ENCODE measurements at places on chromosomes 3 and 15. TPM values are rescaled to one million over a fixed set of nuclear protein-coding genes. Genes with fewer than 3 reads are reported as not detected.

GRCh38 chr15:99481951-99482230 is 83.9 kb upstream of the MEF2A start:
- DNase-seq, result no peak

DNA sequence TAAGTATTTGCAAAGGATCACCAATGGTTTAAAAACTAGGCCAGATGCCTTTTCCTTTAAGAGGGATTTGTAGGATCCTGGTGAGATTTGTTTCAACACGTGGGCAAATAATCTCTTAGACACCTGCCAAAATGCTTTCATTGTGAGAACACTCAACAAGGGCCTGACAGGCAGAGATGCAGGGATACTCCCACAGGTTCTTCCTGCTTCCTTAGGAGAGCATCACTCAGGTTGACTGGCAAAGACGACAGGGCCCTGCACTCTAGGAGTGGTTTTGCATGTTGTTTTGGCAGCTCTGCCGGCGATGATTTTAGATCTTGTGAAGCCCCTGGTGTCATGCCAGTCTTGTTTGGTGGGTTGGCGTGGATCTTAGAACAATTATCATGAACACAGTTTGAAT is 184.5 kb downstream of the NR1D2 start:
- DNase-seq, result no peak

DNA sequence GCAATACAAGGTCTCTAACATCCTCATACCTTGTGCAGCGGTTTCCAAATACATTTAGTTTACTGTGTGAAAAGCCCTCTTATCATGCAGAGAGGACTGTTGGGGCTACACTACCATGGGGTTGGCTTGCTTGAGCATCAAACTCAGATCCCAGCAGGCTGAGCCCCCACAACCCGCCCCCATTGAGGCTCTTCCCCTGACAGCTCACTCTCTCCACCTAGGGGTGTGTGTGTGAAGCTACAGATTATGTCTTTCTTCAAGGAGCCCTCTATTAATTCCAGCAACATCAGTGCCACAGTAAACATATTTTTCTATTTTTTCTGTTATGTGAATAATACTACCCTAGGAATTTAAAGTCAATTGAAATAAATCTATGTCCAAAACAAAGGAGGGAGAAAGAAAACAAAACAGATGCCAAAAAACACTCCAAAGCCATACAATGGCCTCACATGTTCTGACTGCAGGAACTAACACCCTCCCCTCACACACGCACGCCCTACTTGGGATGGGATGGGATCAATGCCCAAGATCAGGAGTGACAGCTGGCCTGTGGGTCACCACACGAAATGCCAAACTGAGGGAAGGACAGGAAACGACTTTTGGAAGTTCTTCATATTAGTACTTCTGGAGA is 14.7 kb downstream of the TM4SF4 start:
- DNase-seq, result peak; percentile 52

DNA sequence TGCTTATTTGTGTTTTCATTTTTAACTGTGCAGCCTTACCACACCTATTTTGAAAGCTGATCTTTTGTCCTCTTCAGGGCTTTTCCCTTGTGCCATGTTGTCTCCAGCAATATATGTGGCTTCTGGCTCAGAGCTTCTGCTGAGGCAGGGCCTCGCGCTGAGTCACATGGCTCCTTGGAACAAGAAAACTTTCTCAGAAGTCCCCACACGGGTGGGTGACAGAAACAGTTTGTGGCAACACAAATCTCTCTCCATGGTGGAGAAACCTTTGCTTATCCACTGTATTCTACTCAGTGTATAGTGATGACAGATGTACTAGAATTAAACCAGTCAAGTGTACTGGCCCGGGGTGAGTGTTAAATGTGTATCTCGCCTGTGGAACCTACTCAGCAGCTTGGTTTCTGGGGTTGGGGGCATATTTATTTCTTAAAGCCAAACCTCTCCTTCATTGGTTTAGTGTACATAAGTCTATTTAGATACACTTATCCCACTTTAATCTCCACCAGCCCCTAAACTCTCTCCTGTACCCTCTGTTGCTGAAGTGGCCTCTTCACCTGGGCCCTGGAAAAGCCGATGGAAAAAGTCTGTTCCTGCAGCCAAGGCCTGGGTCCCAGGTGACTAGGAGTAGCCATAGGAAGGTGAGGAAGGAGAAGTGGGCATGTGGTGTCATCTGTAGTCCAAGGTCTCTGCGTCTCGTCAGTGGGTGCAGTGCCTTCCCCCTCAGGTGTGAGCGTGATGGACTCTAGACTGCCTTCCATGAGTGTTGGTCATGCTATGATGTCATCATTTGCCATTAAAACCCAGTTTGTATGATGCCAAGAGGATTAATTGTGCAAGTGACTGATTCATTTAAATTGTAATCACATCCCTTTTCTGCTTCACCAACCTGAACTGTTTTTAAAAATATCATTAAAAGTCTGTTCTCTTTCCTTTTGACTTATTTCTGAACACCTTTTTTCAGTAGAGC is 3.2 kb upstream of the FBXL22 start:
- no peak for DNase-seq

GRCh38 chr3:171126478-171127209 is 100.1 kb upstream of the SLC2A2 start:
- no peak for DNase-seq

DNA sequence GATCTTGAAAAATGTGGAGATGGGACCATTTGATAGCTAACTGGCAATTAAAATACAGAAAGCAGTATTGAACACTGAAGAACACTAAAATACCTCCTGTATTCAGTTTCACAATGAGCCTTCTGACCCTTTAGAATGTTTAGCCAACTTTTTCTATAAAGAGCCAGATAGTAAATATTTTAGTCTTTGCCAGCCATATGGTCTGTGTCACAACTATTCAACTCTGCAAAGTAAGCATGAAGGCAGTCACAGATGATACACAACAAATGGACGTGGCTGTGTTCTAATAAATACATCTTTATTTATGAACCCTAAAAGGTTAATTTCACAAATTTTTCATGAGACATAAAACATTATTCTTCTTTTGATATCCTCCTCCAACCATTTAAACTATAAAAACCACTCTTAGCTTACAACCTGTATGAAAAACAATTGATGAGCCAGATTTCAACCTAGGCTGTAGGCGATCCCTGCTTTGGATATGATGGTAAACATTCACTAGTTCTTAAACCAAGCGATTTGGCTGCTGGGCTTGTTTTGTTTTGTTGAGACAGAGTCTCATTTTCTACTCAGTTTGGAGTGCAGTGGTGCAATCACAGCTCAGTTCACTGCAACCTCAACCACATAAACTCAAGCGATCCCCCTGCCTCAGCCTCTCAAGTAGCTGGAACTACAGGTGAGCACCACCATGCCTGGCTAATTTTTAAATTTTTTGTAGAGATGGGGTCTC is 13.6 kb upstream of the CSPG5 start:
- DNase-seq, result no peak

- DNase-seq, result peak; percentile 74
Measured at GRCh38 chr3:129315223-129315997, 36.7 kb downstream of the HMCES start.

GRCh38 chr15:25971053-25971452 is 107.9 kb upstream of the ATP10A start:
- no peak for DNase-seq

- no peak for DNase-seq
Measured at GRCh38 chr15:48486228-48486627, 155.0 kb downstream of the DUT start.

- DNase-seq, result no peak
Measured at GRCh38 chr3:126959921-126960603, 22.9 kb upstream of the PLXNA1 start.

DNA sequence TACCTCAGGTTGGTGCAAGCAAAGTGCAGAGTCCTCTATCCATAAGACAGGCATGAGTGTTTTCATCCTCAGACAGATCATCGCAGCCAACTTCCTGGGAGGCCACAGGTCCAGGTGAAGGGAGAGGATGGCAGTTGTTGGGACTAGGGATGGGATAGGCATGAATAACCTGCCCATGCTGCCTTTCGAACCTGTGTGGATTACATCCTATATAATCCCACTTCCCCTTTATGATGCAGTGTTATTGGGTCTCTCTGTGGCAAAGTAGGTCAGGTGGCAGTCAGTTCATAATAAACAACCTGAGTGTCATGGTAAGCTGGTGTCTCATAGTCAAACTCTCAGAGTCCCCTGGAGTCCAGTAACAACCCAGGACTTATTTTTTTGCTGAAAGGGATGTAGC is 40.4 kb downstream of the CCR3 start:
- no peak for DNase-seq

DNA sequence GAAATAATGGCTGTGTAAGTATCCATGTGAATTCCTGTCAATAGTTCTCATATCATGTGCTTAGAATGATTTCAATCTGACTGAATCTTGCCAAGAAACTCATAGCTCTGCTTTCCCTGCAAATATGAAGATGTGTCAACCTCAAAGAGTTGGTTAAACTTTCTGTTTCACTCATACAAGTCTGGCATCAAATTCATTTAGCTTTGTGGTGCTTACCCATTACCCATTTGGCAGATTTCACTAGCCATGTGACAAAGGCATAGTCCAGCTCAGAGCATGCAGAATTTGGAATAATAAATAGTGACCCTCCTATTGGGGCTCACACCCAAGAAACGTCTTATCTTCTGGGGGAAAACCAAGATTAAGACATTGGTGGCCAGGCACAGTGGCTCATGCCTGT is 256.6 kb upstream of the TPRG1 start:
- no peak for DNase-seq

DNA sequence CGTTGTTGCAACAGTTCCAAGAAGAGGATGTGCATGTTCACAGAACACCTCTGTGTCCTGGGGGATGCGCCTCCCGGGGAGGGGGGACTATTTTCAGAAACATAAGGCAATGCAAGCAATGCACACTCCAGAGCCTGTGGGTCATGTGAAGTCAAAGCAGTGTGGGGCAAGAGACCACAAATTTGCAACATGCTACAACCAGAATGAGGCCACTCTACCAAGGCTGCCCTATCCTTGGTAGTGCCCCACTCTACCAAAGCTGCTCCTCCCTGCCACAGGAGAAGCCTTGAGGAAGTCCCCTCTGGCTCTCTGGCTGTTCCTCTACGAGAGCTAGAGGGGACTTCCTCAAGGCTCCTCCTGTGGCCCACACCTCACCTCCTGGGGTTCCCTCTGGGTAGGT is 8.4 kb upstream of the NR2C2 start:
- DNase-seq, result no peak

DNA sequence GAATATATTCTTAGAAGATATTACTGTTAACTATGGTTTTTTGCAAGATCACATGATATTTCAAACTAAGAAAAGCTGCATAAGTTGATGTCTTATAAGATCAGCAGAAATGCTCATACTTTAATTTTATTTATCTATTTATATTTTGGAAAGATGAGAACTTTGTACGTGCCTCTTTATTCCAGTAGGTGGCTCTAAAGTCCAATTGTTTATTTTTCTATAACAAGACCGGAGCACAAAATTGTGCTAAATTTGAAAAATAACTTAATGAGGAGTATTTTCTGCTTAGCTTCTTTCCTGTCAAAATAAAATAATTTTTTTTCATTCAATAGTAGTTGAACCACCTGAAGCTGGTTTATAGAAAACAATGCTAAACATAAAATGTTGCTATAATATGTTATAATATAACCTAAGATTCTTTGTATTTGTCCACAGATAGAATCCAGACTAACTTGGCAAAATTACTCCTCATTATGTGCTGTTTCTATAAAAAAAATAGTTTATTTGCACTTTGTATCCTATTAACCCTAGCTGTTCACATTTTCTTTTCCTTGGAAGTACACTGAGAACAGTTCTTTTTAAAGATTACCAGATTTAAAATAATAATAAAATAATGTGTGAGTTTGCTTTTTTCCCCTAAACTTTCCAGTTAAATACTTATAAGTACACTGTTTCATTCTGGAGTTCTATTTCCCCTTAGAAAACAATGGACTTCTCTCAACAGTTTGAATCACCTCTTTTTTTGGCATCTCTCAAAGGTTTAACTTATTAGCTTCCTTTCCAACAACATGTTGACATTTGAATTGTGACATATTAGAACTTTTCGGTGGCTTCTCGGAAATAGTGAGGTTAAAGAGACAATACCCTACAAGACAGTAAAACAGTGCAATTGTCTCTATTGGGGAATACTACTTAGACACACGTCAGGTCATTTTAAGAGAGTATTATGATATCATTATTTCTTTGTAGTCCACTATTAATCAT is 530.0 kb downstream of the MECOM start:
- DNase-seq, result no peak

- no peak for DNase-seq
Measured at GRCh38 chr15:57358571-57358970, 17.7 kb upstream of the CGNL1 start.

- no peak for DNase-seq
Measured at GRCh38 chr3:72657666-72658065, 190.6 kb downstream of the SHQ1 start.

DNA sequence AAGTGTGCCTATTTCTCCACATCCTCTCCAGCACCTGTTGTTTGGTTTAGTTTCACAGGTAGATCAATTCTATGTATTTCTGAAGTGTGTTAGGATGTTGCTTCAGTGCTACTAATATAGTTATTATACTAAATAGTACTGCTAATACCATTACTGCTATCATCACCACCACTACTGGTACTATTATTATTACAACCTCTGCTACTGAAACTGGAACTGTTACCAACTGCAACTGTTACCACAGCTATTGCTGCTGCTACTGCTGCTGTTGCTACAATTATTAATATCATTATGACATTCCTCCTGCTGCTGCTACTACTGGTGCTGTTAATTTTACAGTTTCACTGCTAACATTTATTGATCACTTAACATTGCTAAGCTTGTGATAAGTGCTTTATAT is 8.3 kb upstream of the LMOD3 start:
- no peak for DNase-seq

GRCh38 chr3:139213936-139214335 is 129.9 kb upstream of the MRPS22 start:
- no peak for DNase-seq

- DNase-seq, result no peak
Measured at GRCh38 chr3:119243712-119244111, 3.0 kb upstream of the B4GALT4 start.

DNA sequence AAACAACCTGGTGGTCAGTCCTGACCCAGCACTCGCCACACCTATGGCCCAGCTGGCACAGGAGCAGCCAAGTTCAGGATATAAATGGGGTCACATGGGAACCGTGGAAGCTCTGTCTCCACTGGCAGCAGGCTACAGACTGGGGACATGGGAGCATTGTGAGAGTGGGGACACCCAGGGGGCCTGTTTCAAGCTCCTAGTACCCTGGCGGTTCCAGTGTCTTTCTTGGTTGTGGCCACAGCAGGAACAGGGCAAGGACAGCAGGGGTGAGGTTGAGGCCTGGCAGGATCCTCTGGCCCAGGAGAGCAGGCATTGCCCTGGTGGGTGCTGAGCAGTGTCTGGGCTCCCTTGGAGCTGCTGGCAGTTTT is 1.9 kb downstream of the CSK start:
- no peak for DNase-seq

GRCh38 chr3:179695672-179696313 is 43.0 kb downstream of the USP13 start:
- DNase-seq, result no peak

- no peak for DNase-seq
Measured at GRCh38 chr3:132254076-132254755, 63.0 kb upstream of the ACP3 start.

Gene DGKG
- 0.14 TPM for total RNA-seq

Gene SEMA3B
- 0.15 TPM for total RNA-seq

Gene LRRC2
- not detected for total RNA-seq

Gene FAM131A
- 23.0 TPM for total RNA-seq

Gene HDC
- total RNA-seq, result not detected
